WTC11 (cell line): ENCODE measurements at places on chromosomes 12 and 14. TPM values are rescaled to one million over a fixed set of nuclear protein-coding genes. Genes with fewer than 3 reads are reported as not detected.

Gene BMP4
- total RNA-seq, result 7.8 to 9.8 TPM (median 8.4 TPM) in 3 replicates

DNA sequence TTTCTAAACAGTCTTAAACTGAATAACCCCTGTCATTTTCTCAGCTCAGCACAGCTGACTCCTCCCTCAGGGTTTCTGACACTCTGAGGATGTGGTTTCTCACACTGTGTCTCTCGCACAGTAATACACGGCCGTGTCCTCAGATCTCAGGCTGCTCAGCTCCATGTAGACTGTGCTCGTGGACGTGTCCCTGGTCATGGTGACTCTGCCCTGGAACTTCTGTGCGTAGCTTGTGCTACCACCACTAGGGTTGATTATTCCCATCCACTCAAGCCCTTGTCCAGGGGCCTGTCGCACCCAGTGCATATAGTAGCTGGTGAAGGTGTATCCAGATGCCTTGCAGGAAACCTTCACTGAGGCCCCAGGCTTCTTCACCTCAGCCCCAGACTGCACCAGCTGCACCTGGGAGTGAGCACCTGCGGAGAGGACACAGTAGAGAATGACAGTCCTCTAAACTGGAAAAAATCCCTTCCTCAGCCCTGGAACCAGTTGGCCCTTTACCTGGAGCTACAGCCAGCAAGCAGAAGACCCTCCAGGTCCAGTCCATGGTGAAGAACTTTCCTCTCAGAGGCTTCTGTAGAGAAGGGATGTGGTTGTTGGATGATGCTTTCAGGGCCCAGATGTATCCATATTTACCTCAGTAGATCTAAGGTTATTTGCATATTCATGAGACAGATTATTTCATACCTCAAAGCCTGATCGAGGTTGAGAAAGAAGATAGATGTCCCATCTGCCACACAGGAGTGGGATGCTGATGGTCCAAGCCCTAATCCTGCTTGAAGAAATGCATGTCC, 984.8 kb downstream of the TMEM121 start:
- no peak overlapping the region for H3K27ac ChIP-seq
- peaks cover 4% of the 10 kb centered on the region for H3K27me3 ChIP-seq
- DNase-seq, result no peak
- peaks cover 92% of the 10 kb centered on the region for H3K36me3 ChIP-seq
- H3K4me1 ChIP-seq, result no peaks in the 10 kb centered on the region

- no peak overlapping the region for H3K27ac ChIP-seq
- no peak overlapping the region for H3K4me3 ChIP-seq
- H3K4me1 ChIP-seq, result peaks cover 11% of the 10 kb centered on the region
- no peaks in the 10 kb centered on the region; the same call in 1 of the 2 replicates for H3K36me3 ChIP-seq
- H3K27me3 ChIP-seq, result no peaks in the 10 kb centered on the region
- DNase-seq, result no peak
Observed at GRCh38 chr12:27576667-27577347, 52.8 kb downstream of the PPFIBP1 start.

DNA sequence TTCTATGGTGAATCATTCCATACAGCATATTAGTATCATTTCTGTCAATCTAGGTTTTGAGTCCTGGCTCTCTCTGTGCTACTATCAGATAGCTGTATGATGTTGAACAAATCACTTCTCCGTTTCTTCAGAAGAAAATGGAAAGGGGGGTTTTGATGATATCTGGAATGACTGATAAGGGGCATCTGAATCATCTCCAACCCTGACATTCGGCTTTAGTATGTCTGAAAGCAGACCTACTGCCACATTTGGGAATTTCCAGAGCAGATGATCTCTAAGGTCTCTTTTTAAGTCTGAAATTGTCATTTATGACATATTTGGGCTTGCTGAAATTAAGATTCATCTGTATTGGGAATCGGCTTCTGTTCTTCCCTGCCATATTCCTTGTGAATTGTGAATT, 10.1 kb downstream of the MLF2 start:
- H3K27me3 ChIP-seq, result no peaks in the 10 kb centered on the region
- no peak overlapping the region for H3K4me3 ChIP-seq

DNA sequence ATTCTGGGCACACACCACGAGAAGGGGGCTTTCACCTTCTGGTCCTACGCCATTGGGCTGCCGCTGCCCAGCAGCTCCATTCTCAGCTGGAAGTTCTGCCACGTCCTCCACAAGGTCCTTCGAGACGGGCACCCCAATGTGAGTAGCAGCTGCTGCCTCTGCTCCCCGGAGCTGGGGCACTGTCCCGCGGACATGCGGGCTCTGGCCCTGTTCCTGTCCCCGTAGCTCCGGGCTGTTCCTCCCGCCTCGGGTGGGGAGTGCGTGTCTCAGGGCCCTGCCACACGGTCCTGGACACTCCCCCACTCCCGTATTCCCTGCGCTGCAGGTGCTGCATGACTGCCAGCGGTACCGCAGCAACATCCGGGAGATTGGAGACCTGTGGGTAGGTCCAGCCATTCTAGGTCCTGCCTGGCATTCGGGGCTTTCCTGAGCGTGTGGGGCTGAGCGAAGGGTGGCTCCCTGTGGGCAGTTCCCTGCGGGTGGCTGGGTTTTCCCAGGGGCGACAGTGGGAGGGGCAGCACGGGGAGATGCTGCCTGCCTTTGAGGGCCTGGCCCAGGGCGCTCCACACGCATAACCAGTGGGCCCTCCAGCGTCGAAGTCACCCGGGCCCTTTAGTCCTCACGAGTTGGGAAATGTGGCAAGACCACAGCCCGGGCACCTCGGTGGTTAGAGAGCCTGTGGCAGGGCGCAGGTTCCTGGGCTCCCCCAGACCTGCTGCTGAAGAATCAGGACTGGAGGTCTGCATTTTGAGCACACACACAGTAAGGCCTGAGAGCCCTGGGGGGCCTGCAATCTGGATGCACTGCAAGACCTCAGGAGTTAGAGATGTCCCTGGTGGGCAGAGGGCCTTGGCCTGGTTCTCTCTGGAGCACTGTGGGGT, 13.5 kb downstream of the HIP1R start:
- peaks cover 8% of the 10 kb centered on the region; the same call in 1 of the 2 replicates for H3K4me1 ChIP-seq
- no peaks in the 10 kb centered on the region for H3K36me3 ChIP-seq
- H3K4me3 ChIP-seq, result no peak overlapping the region
- no peak for DNase-seq
- H3K27ac ChIP-seq, result no peak overlapping the region
- H3K27me3 ChIP-seq, result no peaks in the 10 kb centered on the region

- DNase-seq, result no peak
- no peak overlapping the region for H3K27ac ChIP-seq
- H3K4me3 ChIP-seq, result no peak overlapping the region
- no peaks in the 10 kb centered on the region for H3K4me1 ChIP-seq
- no peaks in the 10 kb centered on the region for H3K27me3 ChIP-seq
- H3K36me3 ChIP-seq, result no peaks in the 10 kb centered on the region
Observed at GRCh38 chr14:94310248-94310647, 12.9 kb downstream of the SERPINA6 start.

DNA sequence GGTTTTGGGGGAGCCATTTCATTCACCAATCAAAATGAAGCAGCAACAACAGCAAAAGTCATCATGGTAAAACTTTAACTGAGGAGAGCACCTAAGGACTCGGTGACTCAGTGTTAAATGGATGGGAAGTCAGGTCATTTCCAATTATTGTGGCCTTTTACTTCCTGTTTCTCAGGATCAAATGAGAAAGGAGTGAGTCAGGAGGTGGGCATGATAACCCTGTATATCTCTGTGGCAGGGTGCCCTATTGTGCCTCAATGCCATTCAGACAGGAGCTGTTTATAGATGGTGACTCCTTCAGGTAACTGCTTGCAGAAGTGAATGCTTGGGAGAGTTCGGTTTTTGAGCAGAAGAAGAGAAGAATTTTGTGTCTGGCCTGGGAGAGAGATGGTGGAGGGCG, 135.5 kb upstream of the CPM start:
- H3K4me3 ChIP-seq, result no peak overlapping the region
- DNase-seq, result no peak
- H3K36me3 ChIP-seq, result no peaks in the 10 kb centered on the region
- no peak overlapping the region for H3K27ac ChIP-seq
- H3K27me3 ChIP-seq, result no peaks in the 10 kb centered on the region
- peaks cover 24% of the 10 kb centered on the region; the same call in 1 of the 2 replicates for H3K4me1 ChIP-seq

DNA sequence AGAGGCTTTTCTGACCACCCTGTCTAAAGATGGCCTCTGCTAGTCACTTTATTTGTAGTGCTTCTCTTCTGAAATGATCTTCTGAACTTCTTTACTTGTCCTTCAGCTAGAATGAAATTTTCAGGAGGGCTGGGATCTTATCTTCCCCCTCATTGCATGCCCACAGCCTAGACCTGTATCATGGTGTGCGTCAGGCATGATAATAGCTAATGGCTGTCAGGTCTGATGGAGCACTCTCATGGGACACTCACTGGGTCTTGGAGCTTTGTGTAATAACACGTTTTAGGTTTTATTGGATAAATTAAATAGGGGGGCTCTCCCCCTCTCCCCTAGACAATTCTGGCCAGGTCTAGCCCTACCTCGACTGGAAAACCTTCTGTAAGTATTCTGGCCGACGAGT, 97.1 kb upstream of the NRXN3 start:
- H3K4me3 ChIP-seq, result no peak overlapping the region
- no peaks in the 10 kb centered on the region for H3K36me3 ChIP-seq
- 0 out of 2 replicates have a peak, but pooled peaks cover 4% of the 10 kb centered on the region for H3K4me1 ChIP-seq
- no peaks in the 10 kb centered on the region for H3K27me3 ChIP-seq
- H3K27ac ChIP-seq, result no peak overlapping the region

DNA sequence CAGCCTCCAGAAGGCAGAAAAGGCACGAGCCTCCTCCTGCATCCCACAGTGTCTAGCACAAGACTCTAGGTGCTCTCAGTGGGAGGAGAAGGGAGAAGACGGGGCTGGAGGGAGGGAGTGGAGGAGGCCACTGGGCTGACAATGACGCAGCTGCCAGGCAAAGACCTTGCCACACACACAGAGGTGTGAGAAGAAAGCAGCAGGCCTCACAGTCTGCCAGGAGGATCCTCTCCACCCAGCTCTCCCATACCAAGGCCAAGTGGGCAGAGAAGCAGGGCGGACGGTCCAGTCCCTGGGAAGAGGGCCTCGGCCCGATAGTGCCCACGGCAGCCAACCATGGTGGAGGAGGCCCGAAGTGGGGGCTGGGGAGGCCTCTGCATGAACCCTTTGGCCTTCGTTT, 78.9 kb downstream of the NCOR2 start:
- H3K27me3 ChIP-seq, result no peaks in the 10 kb centered on the region
- peaks cover 12% of the 10 kb centered on the region for H3K4me1 ChIP-seq
- H3K4me3 ChIP-seq, result no peak overlapping the region
- H3K36me3 ChIP-seq, result peaks cover 7% of the 10 kb centered on the region; the same call in 1 of the 2 replicates

DNA sequence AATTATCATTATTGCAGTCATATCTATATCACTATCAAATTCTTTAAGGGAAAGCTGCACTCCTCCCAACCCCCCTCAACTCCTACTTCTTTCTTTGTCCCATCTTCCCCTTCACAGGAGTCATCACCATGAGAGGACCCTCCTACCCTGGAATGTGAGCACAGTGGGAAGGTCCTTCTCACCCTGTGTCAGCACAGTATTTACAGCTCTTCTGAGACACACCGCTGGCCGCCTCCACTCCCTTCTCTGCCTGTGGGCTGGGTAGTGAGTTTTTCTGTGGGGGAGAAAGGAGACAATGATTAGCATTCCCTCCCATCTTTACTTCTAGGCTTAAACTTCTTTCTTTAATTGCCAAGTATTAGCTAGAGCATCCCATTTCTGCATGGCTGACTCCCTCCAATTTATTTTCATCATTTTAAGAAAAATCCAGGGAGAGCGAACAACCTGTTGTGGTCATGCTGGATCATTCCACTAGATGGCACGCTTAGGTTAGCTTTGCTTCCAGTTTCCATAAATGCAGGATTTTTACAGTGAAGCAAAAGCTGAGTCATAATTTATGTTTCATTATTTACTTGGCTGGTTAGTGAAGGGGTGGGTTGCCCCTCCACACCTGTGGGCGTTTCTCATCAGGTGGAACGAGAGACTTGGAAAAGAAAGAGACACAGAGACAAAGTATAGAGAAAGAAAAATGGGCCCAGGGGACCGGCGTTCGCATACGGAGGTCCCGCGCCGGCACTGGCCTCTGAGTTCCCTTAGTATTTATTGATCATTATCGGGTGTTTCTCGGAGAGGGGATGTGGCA, 188.5 kb downstream of the ALX1 start:
- H3K27ac ChIP-seq, result peak overlapping the region; percentile 97
- DNase-seq, result peak; percentile 39
- H3K27me3 ChIP-seq, result no peaks in the 10 kb centered on the region
